Vagina (tissue), 2 donors: ENCODE measurements at places on chromosomes 2 and 18.
A peak's percentile ranks its signal among the peaks of the same experiment; 100 is the strongest.

- H3K36me3 ChIP-seq, result no peaks in the 10 kb centered on the region
- H3K27ac ChIP-seq, result no peak overlapping the region
- DNase-seq, result no peak
- H3K4me3 ChIP-seq, result no peak overlapping the region
- H3K4me1 ChIP-seq, result peaks cover 7% of the 10 kb centered on the region
Measured at GRCh38 chr2:160613466-160614153, 120.0 kb upstream of the RBMS1 start.

DNA sequence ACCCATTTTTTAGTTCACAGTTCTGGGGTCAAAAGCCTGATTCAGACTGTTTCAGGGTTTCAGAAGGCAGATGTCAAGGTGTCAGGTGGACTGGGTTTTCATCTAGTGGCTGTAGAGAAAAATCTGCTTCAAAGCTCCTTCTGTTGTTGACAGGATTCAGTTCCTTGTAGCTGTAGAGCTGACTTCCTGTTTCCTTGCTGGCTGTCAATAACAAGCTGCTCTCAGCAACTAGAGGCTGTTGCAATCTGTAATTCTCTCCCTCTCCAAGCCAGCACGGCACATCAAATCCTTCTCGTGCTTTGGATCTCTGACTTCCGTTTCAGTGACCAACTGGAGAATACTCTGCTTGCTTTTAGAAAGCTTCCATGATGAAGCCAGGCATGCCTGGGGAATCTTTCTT lies 179.4 kb downstream of the DOK6 start:
- H3K27me3 ChIP-seq, result no peaks in the 10 kb centered on the region
- DNase-seq, result no peak
- H3K27ac ChIP-seq, result no peak overlapping the region
- no peak overlapping the region for H3K4me3 ChIP-seq
- no peaks in the 10 kb centered on the region for H3K4me1 ChIP-seq

- no peaks in the 10 kb centered on the region for H3K4me1 ChIP-seq
- no peaks in the 10 kb centered on the region for H3K36me3 ChIP-seq
- no peak overlapping the region for H3K27ac ChIP-seq
- H3K27me3 ChIP-seq, result no peaks in the 10 kb centered on the region
- H3K4me3 ChIP-seq, result no peak overlapping the region
- peak; percentile 13 for DNase-seq
Measured at GRCh38 chr18:13813271-13813849, 10.6 kb upstream of the MC5R start.

GRCh38 chr18:10397004-10397403 lies 57.4 kb upstream of the APCDD1 start:
- H3K27me3 ChIP-seq, result no peaks in the 10 kb centered on the region
- H3K27ac ChIP-seq, result no peak overlapping the region
- H3K4me1 ChIP-seq, result peaks cover 5% of the 10 kb centered on the region
- no peak overlapping the region for H3K4me3 ChIP-seq
- no peak for DNase-seq

DNA sequence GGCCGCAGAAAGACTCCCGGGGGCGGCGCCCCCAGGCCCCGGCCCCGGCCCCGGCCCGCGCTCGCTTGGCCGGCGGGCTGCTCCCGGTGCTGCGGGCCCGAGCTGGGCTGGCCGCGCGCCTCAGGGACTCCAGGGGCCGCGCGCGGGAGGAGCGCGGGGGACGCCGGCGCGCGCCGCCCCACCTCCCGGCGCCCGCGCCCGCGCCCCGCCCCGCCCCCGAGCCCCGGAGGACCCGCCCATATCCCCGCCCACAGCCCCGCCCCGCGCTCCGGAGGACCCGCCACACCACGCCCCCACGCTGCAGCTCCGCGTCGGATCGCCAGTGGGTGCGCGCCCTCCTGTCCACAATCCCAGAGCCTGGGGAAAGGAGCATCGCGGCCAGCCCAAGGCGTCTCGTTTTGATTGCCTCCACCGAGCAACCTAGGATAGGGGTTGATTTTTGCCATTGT lies at the start of gene PARD6G:
PARD6G (minus strand) TSS at position 122 of the 449 bp plus-strand sequence. CDS start 166 bp downstream, outside the sequence.
- DNase-seq, result peak; percentile 89
- H3K4me3 ChIP-seq, result peak within 1 kb of the TSS; percentile 69
- H3K36me3 ChIP-seq, result no peaks in the 10 kb centered on the region

- H3K27ac ChIP-seq, result no peak overlapping the region
- no peak overlapping the region for H3K4me3 ChIP-seq
- no peak for DNase-seq
- no peaks in the 10 kb centered on the region for H3K36me3 ChIP-seq
Measured at GRCh38 chr2:104371087-104371781, 482.7 kb upstream of the POU3F3 start.

- no peaks in the 10 kb centered on the region for H3K4me1 ChIP-seq
- H3K4me3 ChIP-seq, result no peak overlapping the region
- no peaks in the 10 kb centered on the region for H3K36me3 ChIP-seq
- H3K27me3 ChIP-seq, result no peaks in the 10 kb centered on the region
- DNase-seq, result no peak
Measured at GRCh38 chr2:7619203-7619970, 702.2 kb downstream of the RNF144A start.

DNA sequence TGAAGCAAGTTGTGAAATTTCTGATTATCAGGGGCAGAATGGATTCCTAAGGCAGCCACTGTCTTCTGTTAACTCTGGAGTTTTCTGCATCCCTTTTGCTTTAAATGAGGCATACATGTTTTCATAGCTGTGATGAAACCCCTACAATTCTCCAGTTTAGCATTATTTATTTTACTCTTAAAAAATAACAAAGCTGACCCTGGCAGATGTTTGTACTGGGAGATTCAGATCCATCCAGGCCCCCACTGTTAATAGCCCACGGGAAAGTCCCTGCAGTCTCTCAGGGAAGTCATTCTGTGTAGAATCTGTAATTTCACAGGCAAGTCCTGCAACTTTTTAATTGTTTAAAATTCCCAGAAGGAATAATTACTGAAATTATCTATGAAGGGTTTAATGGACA lies 353 bp upstream of the SULT1C4 start:
- DNase-seq, result no peak
- peaks cover 11% of the 10 kb centered on the region for H3K4me1 ChIP-seq
- H3K27me3 ChIP-seq, result no peaks in the 10 kb centered on the region
- H3K36me3 ChIP-seq, result no peaks in the 10 kb centered on the region

- H3K4me3 ChIP-seq, result no peak overlapping the region
- DNase-seq, result no peak
- H3K4me1 ChIP-seq, result peaks cover 20% of the 10 kb centered on the region
- no peak overlapping the region for H3K27ac ChIP-seq
- H3K27me3 ChIP-seq, result no peaks in the 10 kb centered on the region
Measured at GRCh38 chr2:25615386-25615785, 58.0 kb downstream of the DTNB start.

- H3K36me3 ChIP-seq, result no peaks in the 10 kb centered on the region
- H3K4me1 ChIP-seq, result peaks cover 74% of the 10 kb centered on the region
- peak overlapping the region; percentile 88 for H3K4me3 ChIP-seq
- H3K27ac ChIP-seq, result peak overlapping the region; percentile 99
Measured at GRCh38 chr2:237691029-237691907, 63.9 kb downstream of the LRRFIP1 start.

DNA sequence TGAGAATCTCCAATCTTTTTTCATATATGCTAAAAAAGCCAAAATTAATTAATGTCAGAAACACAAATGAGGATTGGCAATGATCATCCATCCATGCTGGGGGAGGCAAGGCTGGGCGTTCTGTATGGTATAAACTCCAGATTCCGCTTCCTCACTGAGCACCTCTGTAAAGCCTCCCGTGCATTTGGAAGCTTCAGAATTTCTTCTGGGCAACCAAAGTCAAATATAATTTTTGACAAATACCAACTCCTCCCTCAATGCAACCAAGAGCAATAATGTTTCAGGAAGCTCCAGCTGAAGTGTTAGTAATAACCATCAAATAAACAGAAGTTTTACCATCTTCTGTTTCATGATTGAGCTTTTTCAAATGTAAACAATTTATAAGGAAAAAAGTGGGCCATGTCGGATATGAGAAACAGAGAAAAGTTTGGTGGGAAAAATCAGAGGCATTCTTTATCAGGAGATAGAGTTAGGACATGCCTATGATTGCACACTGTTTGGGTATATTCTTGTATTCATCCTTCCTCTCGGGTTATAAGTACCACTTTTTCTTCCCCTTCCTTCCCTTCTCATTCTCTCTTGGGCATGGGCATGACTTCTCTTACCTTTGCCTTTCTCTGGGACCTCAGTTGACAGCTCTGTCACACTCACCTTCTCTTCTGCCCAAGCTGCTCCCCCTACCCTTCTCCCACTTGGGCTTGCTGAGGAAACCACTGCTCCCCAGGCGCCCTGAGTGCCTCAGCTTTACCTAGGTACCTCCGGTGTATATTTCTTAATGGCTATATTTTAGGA lies 149.5 kb upstream of the ZEB2 start:
- no peak overlapping the region for H3K4me3 ChIP-seq
- no peak for DNase-seq
- H3K27me3 ChIP-seq, result no peaks in the 10 kb centered on the region
- H3K27ac ChIP-seq, result no peak overlapping the region
- no peaks in the 10 kb centered on the region for H3K36me3 ChIP-seq

DNA sequence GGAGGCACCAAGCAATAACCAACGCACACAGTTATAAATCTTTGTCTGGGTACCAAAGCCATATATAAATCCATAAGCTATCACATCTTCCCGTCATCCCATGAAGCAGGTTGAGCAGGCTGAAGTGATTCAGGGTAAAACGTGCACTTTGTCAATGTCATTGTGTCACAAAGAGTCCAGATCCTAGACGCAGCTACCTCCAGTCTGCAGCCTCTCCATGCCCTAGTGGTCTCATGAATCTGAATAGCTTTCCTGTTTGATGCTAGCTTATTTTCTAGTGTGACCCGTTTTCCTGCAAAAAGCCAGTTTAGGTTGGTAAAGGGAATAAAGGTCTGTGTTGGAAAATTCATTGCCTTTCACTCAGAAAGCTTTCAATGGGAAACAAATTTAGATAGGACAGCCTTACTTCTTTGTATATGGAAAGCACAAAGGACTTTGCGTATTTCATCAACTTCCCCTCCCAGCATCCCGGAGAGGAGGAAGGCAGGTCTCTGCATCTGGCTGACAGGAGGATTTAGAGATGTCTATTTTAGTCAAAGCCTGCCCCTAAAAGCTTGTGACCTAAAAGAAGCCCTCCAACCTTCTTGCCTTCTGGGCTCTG lies 222.3 kb upstream of the ARL4C start:
- no peaks in the 10 kb centered on the region for H3K27me3 ChIP-seq
- no peaks in the 10 kb centered on the region for H3K36me3 ChIP-seq
- H3K4me3 ChIP-seq, result no peak overlapping the region
- no peak overlapping the region for H3K27ac ChIP-seq

DNA sequence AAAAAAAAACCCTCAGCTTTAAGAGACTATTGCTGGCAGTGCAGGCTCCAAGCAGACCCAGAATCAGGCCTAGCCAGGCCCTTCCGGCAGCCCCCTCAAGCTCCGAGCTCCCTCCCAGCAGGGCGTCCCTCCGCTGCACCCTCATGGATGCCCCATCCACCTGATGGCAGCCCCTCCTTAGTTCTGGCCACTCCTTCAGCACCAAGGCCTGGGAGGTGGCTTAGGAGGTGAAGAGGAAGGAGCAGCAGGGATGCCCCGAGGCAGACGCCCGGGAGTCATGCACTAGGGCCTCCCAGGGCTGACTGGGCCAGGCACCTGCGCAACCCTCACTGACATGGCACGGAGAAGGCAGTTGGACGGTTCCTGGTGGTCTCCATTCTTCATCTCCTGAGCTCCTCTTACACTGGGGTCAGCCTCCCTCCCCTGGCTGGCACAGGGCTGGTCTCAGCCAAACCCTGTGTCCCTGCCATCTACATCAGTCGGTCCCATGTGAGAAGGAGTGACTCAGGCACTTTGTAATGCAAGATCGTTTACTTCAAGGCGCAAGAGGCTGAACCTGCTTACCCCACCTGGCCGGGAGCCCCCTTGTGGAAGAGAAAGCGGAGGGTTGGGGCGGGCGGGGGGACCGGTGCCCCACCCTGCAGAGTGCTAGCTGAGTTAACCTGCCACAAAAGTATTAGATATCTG lies 53.5 kb upstream of the ID2 start:
- no peaks in the 10 kb centered on the region for H3K36me3 ChIP-seq
- H3K27ac ChIP-seq, result no peak overlapping the region
- no peaks in the 10 kb centered on the region for H3K27me3 ChIP-seq
- DNase-seq, result no peak
- H3K4me3 ChIP-seq, result no peak overlapping the region

- H3K36me3 ChIP-seq, result no peaks in the 10 kb centered on the region
- no peak for DNase-seq
- no peaks in the 10 kb centered on the region for H3K27me3 ChIP-seq
- no peak overlapping the region for H3K27ac ChIP-seq
- H3K4me3 ChIP-seq, result no peak overlapping the region
Measured at GRCh38 chr2:73931531-73932500, 5.1 kb downstream of the DGUOK start.

- H3K36me3 ChIP-seq, result no peaks in the 10 kb centered on the region
- peaks cover 24% of the 10 kb centered on the region for H3K4me1 ChIP-seq
- H3K27ac ChIP-seq, result no peak overlapping the region
Measured at GRCh38 chr2:131488306-131489205, 3.6 kb downstream of the MZT2A start.

GRCh38 chr2:217289907-217290280 lies 430.0 kb upstream of the TNP1 start:
- no peaks in the 10 kb centered on the region for H3K36me3 ChIP-seq
- no peak for DNase-seq

- H3K27ac ChIP-seq, result no peak overlapping the region
- no peaks in the 10 kb centered on the region for H3K4me1 ChIP-seq
- no peaks in the 10 kb centered on the region for H3K36me3 ChIP-seq
- H3K27me3 ChIP-seq, result no peaks in the 10 kb centered on the region
Measured at GRCh38 chr2:154455866-154456265, 242.6 kb upstream of the KCNJ3 start.

- DNase-seq, result no peak
- no peaks in the 10 kb centered on the region for H3K36me3 ChIP-seq
- H3K4me1 ChIP-seq, result peaks cover 18% of the 10 kb centered on the region
- peak overlapping the region; percentile 28 for H3K4me3 ChIP-seq
Measured at GRCh38 chr2:44244135-44244871, 31.0 kb upstream of the SLC3A1 start.

- H3K27me3 ChIP-seq, result no peaks in the 10 kb centered on the region
- no peak overlapping the region for H3K4me3 ChIP-seq
- peaks cover 5% of the 10 kb centered on the region for H3K4me1 ChIP-seq
- DNase-seq, result no peak
- H3K36me3 ChIP-seq, result no peaks in the 10 kb centered on the region
Measured at GRCh38 chr2:99880148-99880963, 262.0 kb downstream of the AFF3 start.

- no peaks in the 10 kb centered on the region for H3K4me1 ChIP-seq
- no peak overlapping the region for H3K27ac ChIP-seq
- no peaks in the 10 kb centered on the region for H3K27me3 ChIP-seq
- DNase-seq, result no peak
- no peaks in the 10 kb centered on the region for H3K36me3 ChIP-seq
Measured at GRCh38 chr2:88074854-88075292, 7.2 kb downstream of the SMYD1 start.

DNA sequence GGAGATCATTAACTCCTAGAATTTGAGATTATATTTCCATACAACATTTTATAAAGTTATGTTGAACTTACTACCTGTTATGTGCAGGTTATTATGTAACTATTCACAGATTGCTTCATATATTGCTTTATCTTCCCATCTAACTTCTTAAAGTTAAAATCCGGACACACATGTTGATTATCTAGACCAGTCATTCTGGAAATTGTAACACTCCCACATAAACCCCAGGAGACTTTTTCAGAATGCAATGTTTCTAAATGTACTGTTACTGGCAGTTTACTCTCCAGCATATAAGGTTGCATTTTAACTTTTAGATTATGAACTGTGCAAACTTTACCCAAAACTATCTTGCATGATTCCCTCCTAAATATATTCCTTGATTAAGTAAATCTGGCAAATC lies 70.5 kb upstream of the FAM117B start:
- H3K27ac ChIP-seq, result no peak overlapping the region
- no peaks in the 10 kb centered on the region for H3K4me1 ChIP-seq
- no peaks in the 10 kb centered on the region for H3K27me3 ChIP-seq
- H3K4me3 ChIP-seq, result no peak overlapping the region
- no peaks in the 10 kb centered on the region for H3K36me3 ChIP-seq

- peak overlapping the region; percentile 100 for H3K27ac ChIP-seq
- peak overlapping the region; percentile 100 for H3K4me3 ChIP-seq
- peaks cover 61% of the 10 kb centered on the region for H3K4me1 ChIP-seq
- no peaks in the 10 kb centered on the region for H3K36me3 ChIP-seq
Measured at GRCh38 chr2:200863782-200864175, 679 bp downstream of the CLK1 start.
